ENCODE measurements at places on chromosomes 3 and 15. TPM values are rescaled to one million over a fixed set of nuclear protein-coding genes. Genes with fewer than 3 reads are reported as not detected.

Gene RAF1
- total RNA-seq = 104 TPM

DNA sequence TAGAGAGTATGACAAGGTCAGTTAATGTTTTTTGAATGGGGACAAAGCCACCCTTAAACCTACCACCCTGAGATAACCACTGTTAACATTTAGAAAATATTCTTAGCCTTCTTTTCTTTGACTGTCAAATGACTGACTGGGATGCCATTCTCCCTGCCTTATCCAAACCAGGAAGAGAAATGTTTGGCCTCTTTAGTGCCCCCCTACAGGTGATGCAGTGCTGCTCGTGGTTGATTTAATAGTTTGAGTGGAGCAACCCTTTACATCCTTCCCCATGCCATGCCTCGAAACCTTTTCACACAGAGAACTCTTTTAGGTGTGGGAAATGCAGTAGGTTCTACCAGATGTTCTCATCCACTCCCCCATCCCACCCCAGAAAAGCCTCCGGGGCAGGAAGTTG is 38.7 kb upstream of the UMPS start:
- DNase-seq = no peak

Gene CHDH
- total RNA-seq = 4.1 TPM

Gene MESP1
- total RNA-seq = 1.3 TPM

GRCh38 chr3:14371573-14372474 is 30.6 kb upstream of the SLC6A6 start:
- no peak for DNase-seq

DNA sequence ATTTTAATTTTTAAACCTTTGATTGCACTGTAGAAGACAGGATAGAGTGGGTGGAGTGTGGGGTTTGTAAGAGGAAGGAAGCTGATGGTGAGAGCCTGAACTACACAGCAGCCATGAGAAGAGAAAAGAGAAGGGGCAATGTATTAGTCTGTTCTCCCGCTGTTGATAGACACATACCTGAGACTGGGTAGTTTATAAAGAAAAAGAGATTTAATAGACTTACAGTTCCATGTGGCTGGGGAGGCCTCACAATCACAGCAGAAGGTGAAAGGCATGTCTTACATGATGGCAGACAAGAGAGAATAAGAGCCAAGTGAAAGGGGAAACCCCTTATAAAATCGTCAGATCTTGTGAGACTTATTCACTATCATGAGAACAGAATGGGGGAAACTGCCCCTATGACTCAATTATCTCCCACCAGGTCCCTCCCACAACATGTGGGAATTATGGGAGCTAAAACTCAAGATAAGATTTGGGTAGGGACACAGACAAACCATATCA is 37.3 kb downstream of the STARD5 start:
- no peak for DNase-seq

Gene PP2D1
- total RNA-seq = not detected

GRCh38 chr3:100650651-100651619 is 41.5 kb downstream of the ADGRG7 start:
- no peak for DNase-seq

GRCh38 chr3:61354604-61355003 is 103.4 kb upstream of the FHIT start:
- no peak for DNase-seq

DNA sequence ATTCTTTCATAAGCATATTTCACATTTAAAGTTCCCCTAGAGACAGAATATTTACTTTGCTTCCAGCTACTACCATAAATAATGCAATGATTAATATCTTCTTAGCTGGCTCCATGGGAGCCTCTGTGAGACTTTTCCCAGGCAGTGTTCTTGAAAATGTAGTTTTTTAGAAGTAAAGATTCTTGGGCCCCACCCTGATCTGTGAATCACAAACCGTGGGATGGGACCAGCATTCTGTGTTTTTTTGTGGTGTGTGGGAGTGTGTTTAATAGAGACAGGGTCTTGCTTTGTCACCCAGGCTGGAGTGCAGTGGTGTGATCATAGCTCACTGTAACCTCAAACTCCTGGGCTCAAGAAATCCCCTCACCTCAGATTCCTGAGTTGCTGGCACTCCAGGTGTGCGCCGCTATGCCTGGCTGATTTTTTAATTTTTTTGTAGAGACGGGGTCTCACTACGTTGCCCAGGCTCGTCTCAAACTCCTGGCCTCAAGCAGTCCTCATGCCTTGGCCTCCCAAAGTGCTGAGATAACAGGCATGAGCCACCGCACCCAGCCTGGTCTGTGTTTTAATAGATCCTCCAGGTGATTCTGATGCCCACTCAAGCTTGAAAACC is 83.0 kb downstream of the KLHL25 start:
- no peak for DNase-seq

GRCh38 chr15:42457445-42458442 is 33.2 kb downstream of the ZNF106 start:
- peak; percentile 76 for DNase-seq

GRCh38 chr3:136898954-136899353 is 36.9 kb downstream of the NCK1 start:
- DNase-seq = no peak

DNA sequence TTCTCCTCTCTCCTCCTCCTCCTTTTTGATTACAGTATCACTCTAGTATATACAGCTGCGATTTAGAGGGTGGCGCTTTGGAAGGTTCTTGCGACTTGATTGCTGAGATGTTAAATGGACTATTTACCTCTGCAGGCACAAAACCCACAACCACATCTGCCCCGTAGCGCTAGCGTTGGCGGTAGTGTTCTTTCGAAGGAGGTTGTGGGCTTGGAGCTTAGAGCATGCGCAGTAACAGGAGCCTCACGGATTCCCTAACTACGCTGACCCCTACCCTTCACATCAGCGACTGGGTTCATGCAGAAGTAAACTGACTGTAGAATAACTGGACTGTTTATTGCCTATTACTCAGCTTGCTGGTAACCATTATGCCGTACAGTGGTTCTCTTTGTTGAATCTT is 58.0 kb downstream of the CGGBP1 start:
- DNase-seq = no peak

Data from ovary (tissue), 10 donors.